ENCODE measurements at places on chromosomes 12 and 14.

DNA sequence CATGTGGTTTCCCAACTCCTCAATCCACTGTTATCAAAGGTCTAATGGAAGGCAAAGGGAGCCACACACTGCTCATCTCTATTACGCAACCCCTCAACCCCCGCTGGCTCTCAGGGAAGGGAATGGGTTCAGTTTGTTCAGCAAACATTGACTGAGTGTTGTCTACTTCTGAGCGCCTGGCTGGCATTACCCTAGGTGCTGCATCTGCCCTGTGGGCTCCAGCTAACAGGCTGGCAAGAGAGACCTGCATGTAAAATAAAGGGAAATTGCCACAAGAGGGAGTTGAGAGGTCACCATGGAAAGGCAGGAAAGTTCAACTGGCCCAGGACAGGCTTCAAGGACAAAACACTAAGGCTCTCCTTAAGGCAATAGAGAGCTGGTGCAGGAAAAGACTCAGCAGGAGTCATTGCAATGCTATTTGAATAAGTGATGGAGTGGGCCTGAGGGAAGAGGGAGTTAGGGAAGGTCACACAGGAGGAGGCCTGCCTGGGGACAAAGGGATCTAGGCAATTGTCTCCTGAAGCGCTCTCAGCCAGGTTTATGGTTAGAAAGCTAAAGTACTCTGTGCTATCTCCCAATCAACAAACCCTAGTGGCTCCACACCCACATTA lies 5.5 kb upstream of the ZNF740 start:
- DNase-seq: no peak

DNA sequence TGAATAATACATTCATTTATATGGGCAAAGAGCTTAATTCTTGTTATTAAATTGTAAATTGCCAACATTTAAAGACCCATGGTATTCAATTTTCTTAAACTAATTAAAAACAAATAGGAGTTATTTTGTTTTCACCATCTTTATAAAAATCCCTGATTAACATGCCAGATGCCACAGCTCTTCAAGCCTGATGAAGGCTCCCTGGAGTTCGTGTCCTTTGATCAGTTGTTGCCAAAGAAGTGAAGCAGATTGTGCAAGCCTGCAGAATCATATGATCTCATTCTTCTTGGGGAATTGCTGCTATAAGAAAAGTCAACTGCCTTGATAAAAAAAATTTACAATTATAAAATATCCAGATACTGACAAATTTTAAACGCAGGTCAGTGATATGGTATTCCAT lies 288.3 kb upstream of the PPFIA2 start:
- no peak for DNase-seq

GRCh38 chr14:63933711-63934110 lies 80.9 kb downstream of the SYNE2 start:
- no peak for DNase-seq

DNA sequence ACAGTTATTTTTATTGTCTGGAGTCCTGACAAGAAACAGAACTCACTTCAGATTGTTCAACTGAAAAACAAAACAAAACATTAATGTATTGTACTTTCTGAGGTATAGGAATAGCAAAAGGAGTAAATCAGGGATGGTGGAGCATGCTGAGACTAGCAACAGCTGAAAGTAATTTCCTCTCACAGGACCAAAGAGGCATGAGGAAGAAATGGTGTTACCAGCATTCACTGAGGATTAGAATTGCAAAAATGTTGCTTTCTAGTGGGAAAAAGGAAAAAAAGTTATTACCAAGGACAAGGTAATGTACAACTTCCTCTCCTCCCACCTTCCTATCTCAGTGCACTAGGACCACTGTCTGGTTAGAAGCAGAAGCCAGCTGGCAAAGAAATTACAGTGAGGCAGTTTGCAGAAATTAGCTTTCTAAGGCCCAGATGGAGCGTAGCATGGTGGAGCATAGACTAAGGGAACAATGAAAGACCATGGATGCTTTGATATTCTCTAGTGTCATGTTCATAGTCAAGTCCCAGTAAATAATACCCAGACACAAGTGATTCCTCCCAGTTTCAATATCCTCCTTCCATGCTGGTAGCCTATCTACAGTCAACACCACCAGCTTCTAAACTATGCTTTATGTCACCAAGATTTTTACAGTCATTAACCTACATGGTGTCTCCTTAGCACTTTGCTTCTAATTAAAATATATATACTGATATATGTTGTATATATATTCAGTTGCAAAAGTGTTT lies 133.7 kb upstream of the DCN start:
- no peak for DNase-seq

DNA sequence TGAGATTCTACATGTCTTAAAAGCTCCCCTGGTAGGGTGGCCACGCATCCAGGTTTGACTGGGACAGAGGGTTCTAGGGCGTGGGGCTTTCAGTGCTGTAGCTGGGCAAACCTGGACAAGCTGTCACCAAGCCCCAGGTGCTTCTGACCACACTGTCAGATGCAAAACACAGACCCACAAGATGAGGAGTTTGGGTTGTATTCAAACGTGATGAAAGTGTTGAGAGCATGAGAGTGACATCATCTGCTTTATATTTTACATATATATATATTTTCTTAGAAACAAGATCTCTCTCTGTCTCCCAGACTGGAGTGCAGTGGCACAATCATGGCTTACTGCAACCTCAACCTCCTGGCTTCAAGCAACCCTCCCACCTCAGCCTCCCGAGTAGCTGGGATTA lies 210.1 kb downstream of the DPF3 start:
- no peak for DNase-seq

DNA sequence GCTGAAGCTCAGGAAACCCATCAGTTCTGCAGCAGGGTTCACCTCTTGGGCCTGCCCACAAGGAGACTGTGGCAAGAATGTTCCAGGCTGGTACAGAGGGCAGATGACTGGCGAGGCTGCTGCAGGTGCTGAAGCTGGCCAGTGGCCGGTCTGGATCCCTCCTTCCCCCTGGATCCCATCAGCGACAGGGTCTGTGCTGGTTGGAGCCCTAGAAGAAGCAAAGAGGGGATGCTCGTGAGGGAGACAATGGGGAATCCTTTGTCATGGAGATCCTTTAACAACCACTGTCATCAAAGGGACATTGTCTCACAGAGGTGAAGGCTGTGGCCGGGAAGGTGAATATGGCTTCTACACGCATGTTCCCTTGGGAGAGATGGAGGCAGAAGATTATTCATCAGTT lies 211.4 kb upstream of the TMEM132C start:
- no peak for DNase-seq

DNA sequence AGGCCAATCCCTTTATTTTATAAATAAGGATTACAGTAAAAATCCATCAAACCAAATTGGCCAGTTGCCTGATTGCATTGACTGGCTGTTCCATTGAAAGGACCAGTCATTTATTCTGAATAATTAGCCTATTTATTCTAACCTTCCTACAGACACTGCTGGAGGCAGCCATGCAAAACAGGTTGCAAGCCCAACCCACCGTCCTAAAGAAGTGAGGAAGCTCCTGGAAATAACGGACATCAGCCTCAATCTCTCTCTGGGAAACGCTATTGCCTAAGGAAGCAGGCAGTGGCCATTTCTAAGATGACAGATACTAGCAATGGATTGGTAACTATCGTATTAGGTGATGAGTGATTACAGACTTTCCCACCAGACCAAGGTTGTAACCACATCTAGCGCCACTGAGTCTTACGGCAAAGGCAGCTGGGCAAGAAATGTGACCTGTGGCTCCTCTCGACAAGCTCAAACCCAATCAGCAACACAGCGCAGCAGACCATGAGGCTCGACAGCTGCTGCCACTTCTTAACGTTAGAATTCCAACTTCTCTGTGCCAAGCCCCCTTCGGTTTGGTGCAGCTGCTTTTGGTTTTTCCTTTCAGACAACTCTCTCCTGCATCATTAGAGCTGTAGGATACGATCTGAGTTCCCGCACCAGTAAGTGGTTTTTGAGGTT lies 134.2 kb downstream of the KCNK10 start:
- DNase-seq: no peak

GRCh38 chr14:73722581-73722980 lies 8.4 kb upstream of the PNMA1 start:
- no peak for DNase-seq

DNA sequence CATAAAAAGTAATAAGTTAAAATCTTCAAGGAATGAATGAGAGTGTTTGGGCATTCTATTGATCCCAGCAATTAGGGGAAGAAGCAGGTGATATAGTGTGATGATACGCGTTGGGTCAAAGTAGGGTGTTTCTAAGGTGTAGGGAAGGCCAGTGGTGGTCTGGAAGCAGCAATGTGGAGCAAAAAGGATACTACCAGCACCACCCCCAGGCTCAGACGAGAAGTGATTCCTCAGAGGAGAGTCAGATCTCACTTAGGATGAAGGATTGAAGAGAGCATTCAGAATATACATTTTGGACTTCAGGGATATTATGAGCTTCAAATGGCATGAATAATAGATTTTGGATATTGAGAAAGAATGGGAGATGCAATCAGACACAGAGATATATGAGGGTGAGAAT lies 497.6 kb downstream of the RMST start:
- no peak for DNase-seq

GRCh38 chr14:52352569-52352968 lies 38.5 kb downstream of the PTGER2 start:
- DNase-seq: no peak

Data from stimulated activated CD4-positive, alpha-beta T cell treated with anti-CD3 and anti-CD28 coated beads, Interleukin-1b, Interleukin-23, amount 100 ng/mL, for 1 hour (primary cell).